ENCODE measurements at places on chromosomes 13 and 19.
A peak's percentile ranks its signal among the peaks of the same experiment; 100 is the strongest.

DNA sequence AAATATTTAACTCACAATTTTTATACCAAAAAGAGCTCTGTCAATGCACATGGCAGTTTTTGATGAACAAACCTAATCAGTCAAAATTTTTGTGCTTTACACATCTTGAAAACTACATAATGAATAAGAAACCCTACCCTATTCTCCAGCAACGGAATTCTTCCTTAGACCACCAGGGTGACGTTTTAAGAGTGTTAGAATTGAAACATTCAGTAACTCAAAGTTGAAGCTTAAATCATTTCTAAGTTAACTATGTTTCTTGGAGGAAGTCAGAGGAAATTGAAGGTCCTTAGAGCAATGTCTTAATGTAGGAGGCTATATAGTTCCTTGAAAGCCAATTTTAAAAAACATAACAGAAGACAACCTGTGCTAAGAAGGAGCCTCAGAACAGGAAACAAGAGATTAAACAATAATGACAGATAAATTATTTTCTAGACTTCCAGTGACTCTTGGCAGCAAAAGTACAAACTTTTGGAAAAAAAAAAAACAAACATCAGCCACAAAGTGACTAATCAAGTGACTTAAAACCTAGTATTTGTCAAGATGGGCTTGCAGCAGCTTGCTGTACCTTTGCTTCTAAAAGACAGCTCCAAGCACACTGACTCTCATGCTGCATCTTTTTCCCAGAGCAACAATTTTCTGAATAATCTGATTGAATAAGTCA lies 6.2 kb downstream of the SPRY2 start:
- H3K4me1 ChIP-seq = no peaks in the 10 kb centered on the region
- H3K27me3 ChIP-seq = no peaks in the 10 kb centered on the region
- DNase-seq = no peak
- peaks cover 4% of the 10 kb centered on the region for H3K36me3 ChIP-seq
- no peak overlapping the region for H3K27ac ChIP-seq

GRCh38 chr13:41326661-41327060 lies 15.6 kb downstream of the NAA16 start:
- no peak overlapping the region for H3K4me3 ChIP-seq
- H3K27ac ChIP-seq = no peak overlapping the region
- H3K4me1 ChIP-seq = no peaks in the 10 kb centered on the region
- H3K27me3 ChIP-seq = no peaks in the 10 kb centered on the region
- no peak for DNase-seq
- H3K36me3 ChIP-seq = peaks cover 7% of the 10 kb centered on the region

- DNase-seq = peak; percentile 89
- H3K4me1 ChIP-seq = peaks cover 26% of the 10 kb centered on the region
- H3K27me3 ChIP-seq = no peaks in the 10 kb centered on the region
- peak within 1 kb of the TSS; percentile 68 for H3K4me3 ChIP-seq
- H3K36me3 ChIP-seq = peaks cover 46% of the 10 kb centered on the region
These were observed at the start of gene ZNF606 for GRCh38 chr19:58002384-58003173. Gene ZNF606, minus strand, starts transcription at chr19:58002820. Its CDS starts 1,501 bp downstream, at chr19:58001319.

- H3K36me3 ChIP-seq = no peaks in the 10 kb centered on the region
- H3K27ac ChIP-seq = no peak overlapping the region
- H3K4me1 ChIP-seq = no peaks in the 10 kb centered on the region
- H3K27me3 ChIP-seq = no peaks in the 10 kb centered on the region
- no peak for DNase-seq
These were observed 577.2 kb downstream of the SLITRK5 start for GRCh38 chr13:88248393-88248792.

- peaks cover 30% of the 10 kb centered on the region for H3K4me1 ChIP-seq
- no peaks in the 10 kb centered on the region for H3K36me3 ChIP-seq
- H3K4me3 ChIP-seq = no peak within 1 kb of the TSS
- no peak for DNase-seq
- no peak within 1 kb of the TSS for H3K27ac ChIP-seq
These were observed at the start of gene NCCRP1 for GRCh38 chr19:39196860-39197562. Gene NCCRP1, plus strand, starts transcription at chr19:39196964. Its CDS starts 19 bp downstream, at chr19:39196983.

GRCh38 chr13:93246069-93246468 lies 19.5 kb downstream of the GPC6 start:
- H3K27ac ChIP-seq = no peak overlapping the region
- no peaks in the 10 kb centered on the region for H3K27me3 ChIP-seq
- no peaks in the 10 kb centered on the region for H3K4me1 ChIP-seq
- no peak for DNase-seq

DNA sequence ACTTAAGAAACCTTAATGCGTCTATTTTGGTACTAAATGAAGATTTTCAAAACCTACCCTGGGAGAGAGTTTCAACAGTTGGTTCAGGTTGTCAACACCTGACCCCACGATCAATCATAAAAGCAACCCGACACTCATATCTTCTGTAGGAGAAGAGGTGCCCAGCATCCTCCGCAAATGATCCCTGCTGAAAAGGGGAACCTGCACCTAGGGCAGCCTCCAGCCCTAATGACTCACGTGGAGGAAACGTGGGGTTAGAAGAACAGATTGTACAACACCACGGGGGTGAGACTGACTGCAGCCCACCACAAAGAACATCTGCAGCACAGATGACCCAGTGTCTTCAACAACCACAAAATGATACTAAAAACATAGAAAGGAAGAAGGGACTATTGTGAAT lies 116.3 kb downstream of the RAB20 start:
- H3K27ac ChIP-seq = no peak overlapping the region
- peaks cover 24% of the 10 kb centered on the region for H3K36me3 ChIP-seq
- no peaks in the 10 kb centered on the region for H3K27me3 ChIP-seq
- H3K4me3 ChIP-seq = no peak overlapping the region
- no peak for DNase-seq

DNA sequence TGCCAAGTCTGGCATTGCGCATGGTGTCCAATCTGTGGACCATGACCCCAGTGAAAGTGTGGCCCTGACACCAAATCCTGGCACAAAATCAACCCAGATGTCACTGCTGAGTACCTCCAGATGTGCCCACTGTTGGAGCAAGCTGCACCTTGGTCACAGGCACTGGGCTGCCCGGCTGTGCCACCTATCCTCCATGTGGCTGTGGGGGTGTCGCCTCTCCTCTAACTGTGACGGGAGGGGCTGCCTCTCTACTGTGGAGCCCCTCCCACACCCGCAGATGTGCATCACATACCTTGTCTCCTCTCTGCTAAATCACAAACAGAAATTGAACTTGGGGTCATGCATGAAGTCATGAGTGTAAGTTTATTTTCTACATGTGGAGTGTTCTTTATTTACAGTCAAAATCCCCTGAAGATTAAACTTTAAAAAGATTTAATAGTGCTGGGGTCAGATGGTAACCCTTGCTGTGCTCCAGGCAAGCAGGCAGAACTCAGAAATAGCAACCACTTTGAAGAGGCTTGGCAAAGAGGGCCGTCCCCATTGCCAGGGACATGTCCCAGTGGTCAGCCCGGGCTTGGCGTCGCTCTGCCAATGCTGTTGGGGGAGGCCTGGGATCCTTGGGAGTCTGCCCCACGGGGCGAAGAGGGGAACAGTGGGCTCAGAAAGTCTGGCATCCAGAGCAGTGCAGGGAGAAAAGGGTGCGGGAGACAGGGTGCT lies 46.4 kb upstream of the ZNF536 start:
- H3K36me3 ChIP-seq = no peaks in the 10 kb centered on the region
- no peaks in the 10 kb centered on the region for H3K27me3 ChIP-seq

DNA sequence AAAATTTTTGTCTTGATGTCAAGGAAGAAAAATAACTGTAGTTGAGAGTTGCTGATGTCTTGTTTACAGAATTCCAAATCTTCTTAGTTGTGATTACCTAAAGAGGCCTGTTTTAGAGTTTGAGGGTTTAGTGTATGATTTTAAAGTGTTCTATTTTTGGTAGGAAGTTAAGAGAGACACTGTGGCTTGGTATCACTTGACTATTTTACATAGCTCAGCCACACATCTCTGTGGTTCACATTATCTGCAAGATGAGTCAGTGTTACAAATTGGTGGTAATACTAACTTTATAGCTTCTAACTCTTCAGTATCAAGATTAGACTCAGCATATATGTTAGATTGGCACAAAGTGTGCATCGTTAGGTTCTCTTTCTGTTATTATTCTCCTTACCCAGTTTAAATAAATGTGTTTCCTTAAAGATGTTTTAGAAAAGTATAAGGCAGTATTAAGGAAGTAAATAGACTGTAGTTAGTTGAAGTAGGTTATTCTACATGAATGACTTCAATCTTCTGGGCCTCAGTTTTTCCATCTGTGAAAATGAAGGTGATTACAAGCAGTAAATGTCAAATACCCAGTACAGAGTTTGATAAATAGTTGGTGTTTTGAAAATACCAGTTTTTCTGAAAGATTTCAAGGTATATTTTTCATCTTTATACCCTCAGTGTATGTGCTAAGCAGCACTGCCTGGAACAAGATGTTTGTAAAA lies 33.4 kb downstream of the COG6 start:
- no peak for DNase-seq
- H3K27me3 ChIP-seq = no peaks in the 10 kb centered on the region
- no peaks in the 10 kb centered on the region for H3K36me3 ChIP-seq
- H3K4me1 ChIP-seq = no peaks in the 10 kb centered on the region

- H3K4me1 ChIP-seq = peaks cover 51% of the 10 kb centered on the region
- no peaks in the 10 kb centered on the region for H3K36me3 ChIP-seq
- H3K4me3 ChIP-seq = no peak overlapping the region
- no peaks in the 10 kb centered on the region for H3K27me3 ChIP-seq
- no peak for DNase-seq
- peak overlapping the region; percentile 16 for H3K27ac ChIP-seq
These were observed 7.0 kb downstream of the LPAR6 start for GRCh38 chr13:48405875-48406274.

DNA sequence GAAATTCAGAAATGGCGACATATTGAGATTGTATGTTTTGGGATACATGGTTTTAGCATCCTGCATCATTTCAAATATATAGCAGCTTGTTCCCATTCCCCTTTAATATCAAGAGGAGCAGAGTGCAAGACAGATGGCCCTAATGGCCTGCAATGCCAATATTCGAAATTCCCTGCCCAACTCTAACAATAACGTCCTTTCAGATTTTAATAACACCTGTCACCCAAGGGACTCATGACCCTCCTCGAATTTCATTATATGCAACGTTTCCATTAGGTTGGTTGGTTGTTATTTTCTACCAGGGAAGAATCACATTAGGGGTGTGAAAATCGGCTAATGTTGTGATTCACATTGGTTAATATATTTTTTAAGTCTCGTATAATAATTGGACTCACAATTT lies 170.0 kb downstream of the TNFSF13B start:
- no peaks in the 10 kb centered on the region for H3K36me3 ChIP-seq
- DNase-seq = no peak
- H3K4me3 ChIP-seq = no peak overlapping the region
- no peak overlapping the region for H3K27ac ChIP-seq
- H3K27me3 ChIP-seq = no peaks in the 10 kb centered on the region

Measured in thyroid gland (tissue), 4 donors.